PC-3 (cell line): ENCODE measurements at places on chromosomes 7 and 10. TPM values are rescaled to one million over a fixed set of nuclear protein-coding genes. Genes with fewer than 3 reads are reported as not detected.

DNA sequence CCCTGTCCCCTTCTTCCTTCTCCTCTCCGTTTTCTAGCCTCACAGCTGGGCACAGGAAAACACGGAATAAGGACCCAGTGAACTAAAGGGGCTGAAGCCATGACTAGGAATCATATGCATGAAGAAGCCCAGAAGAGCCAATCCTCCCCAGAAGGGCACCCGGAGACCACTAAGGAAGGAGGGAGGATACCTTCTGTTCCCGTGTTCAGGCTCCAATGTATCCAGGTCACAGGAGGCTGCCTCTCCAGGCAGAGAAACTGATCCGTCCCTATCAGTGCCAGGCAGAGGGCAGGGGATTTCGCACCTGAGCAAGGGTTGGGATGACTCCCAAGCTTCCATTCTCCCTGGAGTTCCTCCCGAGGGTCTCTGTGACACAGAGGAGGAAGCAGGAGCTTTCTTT is 246.6 kb downstream of the SNX10 start:
- H3K4me3 ChIP-seq, result no peak overlapping the region
- no peak for DNase-seq
- H3K27me3 ChIP-seq, result no peaks in the 10 kb centered on the region
- no peaks in the 10 kb centered on the region for H3K4me1 ChIP-seq

GRCh38 chr10:21100871-21101514 is 203.9 kb upstream of the NEBL start:
- DNase-seq, result peak; percentile 66
- peak overlapping the region; percentile 93 for H3K27ac ChIP-seq
- H3K36me3 ChIP-seq, result no peaks in the 10 kb centered on the region

GRCh38 chr10:24707445-24707844 is 16.2 kb downstream of the ARHGAP21 start:
- H3K4me1 ChIP-seq, result peaks cover 34% of the 10 kb centered on the region
- DNase-seq, result no peak
- H3K27ac ChIP-seq, result peak overlapping the region; percentile 78
- H3K27me3 ChIP-seq, result no peaks in the 10 kb centered on the region

- no peak overlapping the region for H3K4me3 ChIP-seq
- H3K36me3 ChIP-seq, result no peaks in the 10 kb centered on the region
- H3K4me1 ChIP-seq, result no peaks in the 10 kb centered on the region
These were observed 129.9 kb upstream of the COL1A2 start for GRCh38 chr7:94264756-94265155.

Gene TES
- total RNA-seq, result 120 and 128 TPM in 2 replicates

Gene ARHGEF5
- 15.5 and 17.7 TPM in 2 replicates for total RNA-seq
